Fibroblast of lung (primary cell): ENCODE measurements at places on chromosomes 1 and 21.

- DNase-seq: peak; percentile 83
Measured at GRCh38 chr1:161726473-161727255, 5.3 kb downstream of the FCRLB start.

- DNase-seq: no peak
Measured at GRCh38 chr1:229217716-229218115, 53.2 kb upstream of the RAB4A start.

DNA sequence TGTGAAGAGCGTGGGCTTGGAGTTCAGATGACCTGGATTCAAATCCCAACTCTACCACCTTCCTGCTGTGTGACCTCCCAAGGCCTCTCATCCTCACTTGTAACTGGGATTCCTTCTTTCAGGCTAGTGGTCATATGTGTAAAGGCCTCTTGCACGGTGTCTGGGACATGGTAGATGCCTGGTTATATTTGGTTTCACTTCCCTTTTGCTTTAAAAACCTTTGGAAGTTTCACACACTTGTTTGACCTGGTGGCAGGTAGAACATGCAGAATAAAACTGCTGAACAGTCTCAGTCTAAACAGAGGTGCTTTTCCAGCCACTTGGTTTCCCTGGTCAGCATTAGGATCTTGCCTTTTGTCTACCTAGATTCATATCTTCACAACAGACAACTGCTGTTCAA is 37.0 kb upstream of the RCAN3 start:
- DNase-seq: no peak

GRCh38 chr1:111725192-111725591 is 14.0 kb downstream of the INKA2 start:
- DNase-seq: no peak

GRCh38 chr1:183734543-183735036 is 70.3 kb upstream of the RGL1 start:
- peak; percentile 35 for DNase-seq

DNA sequence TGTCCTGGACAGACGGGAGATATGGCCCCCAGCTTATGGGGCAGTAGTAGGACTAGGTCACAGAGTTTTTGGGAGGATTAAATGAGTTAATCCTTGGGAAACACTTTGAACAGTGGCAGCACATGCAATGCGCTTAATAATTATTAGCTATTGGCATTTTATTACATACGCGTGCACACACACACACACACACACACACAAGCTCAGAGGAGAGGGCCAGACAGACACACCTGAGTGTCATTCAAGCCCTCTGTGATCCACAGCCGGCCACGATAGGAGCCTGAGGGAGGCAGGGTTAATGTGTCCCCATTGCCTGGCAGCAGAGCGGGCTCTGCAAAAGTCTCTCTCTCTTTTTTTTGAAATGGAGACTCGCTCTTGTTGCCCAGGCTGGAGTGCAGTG is 37.9 kb downstream of the EPHA2 start:
- DNase-seq: no peak

DNA sequence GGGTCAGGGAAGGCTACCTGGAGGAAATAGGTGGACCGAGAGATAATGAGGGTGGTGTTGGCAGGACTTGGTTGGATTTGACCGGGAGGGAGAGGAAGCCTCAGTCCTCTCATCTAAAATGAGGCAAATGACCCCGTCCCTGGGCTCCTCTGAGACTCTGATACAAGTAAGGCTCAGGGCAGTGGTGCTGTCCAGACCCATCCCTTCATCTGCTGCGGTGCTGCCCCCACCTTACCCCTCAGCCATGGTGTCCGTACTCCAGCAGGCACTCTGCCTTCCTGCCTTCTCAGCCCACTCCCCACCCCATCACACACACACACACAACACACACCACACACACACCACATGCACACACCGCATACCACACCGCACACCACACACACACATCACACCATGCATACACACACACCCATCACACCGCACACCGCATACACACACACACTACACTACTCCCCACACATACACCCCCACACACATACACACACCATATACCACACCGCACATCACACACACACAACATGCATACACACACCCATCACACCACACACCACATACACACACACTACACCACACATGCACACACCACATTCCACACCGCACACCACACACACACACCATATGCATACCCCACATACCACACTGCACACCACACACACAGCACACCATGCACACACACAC is 29.4 kb upstream of the SLC26A9 start:
- DNase-seq: no peak

DNA sequence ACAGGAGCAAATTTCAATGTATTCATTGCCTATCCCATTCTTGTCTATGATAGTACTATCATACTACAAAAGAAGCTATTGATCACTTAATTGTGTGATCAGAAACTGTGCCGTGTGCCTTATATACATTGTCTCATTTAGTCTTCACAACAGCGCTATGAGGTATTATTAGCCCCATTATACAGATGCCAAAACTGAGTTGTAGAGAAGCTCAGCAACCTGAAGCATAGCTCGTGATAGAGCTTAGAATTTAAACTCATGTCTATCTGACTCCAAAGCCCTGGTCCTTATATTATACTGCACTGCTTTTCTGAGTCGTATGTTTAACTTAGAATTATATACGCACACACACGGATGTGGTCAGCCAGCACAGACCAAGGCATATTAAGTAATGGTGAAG is 315.1 kb downstream of the NFIA start:
- no peak for DNase-seq

- DNase-seq: no peak
Measured at GRCh38 chr21:25757531-25757930, 22.8 kb downstream of the GABPA start.

- no peak for DNase-seq
Measured at GRCh38 chr1:234400773-234401172, 27.5 kb downstream of the COA6 start.

GRCh38 chr21:41763398-41763931 is 3.4 kb downstream of the RIPK4 start:
- no peak for DNase-seq

DNA sequence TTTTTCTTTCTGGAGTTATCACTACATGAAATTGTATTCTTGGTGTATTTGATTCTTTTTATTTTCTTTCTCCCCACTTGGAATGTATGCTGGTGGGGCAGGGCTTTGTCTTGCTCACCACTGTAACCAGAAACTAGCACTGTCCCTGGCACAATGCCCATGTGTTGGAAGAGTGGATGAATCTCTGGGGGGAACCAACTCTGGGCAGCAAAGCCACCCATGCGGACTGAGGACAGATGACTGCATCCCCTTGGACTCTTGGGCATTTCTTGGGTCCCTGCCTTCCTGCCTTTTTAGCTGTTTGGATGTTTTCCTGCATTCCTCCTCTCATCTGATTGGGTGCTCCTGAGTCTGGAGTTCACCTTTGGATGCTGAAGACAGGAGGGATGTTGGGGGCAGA is 6.1 kb downstream of the CYP4B1 start:
- no peak for DNase-seq

GRCh38 chr1:116508984-116509980 is 61.5 kb downstream of the CD58 start:
- DNase-seq: peak; percentile 90

- DNase-seq: peak; percentile 40
Measured at GRCh38 chr1:21270086-21270689, 20.1 kb downstream of the ECE1 start.

- DNase-seq: no peak
Measured at GRCh38 chr1:218904416-218904815, 269.3 kb upstream of the LYPLAL1 start.

GRCh38 chr1:1337793-1338147 is 6.7 kb downstream of the TAS1R3 start:
- no peak for DNase-seq
